ENCODE measurements at places on chromosomes 6 and 20.

DNA sequence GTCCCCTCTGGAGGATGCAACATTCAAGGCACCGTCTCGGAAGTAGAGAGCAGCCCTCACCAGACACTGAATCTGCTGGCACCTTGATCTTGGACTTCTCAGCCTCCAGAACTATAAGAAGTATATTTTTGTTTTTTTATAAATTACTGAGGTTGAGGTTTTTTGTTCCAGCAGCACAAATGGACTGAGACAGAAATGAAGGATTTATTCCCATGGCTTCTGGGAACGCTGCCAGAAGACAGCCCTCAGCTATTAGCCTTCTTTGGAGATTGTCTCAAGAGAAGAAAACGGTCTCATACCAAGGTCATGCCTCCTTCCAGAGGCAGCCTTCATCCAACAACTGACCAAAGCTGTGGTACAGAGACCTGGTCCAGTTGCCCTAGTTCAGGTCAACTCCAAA, 85.4 kb downstream of the CHMP4B start:
- no peak for DNase-seq

DNA sequence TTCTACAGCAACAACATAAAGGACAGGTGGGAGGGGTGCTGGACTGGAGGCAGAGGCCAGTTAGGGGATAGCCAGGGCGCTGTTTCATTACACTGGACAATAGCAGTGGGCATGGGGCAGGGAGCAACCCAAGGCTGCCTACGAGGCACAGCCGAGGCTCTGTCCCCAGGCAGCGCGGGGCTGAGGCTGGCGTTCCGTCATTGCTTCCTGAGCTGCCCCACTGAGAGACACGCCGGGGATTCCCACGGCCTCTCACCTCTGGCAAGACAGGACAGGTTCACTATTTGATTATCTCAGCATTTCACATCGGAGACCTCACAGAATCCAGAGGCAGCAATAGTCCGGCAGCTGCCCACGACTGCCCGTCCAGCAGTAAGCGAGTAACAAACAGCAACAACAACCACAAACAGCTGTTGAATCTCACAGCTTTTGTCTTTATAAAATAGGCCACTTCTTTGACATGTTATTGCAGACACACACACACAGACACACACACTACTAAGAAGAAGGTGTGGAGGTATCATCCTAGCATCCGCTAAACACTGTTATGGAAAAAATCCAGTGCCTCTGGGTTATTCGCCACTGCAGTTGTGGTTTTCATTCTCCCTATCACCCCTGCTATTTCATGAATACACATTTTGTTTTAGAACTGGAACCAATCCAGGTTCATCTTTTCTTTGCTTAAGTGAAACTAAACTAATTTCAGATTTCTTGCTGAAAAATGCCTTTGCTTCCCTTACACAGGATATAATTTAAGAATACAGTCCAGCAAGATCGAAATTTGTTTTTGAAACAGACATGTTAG, 19.5 kb downstream of the KIF25 start:
- no peak for DNase-seq

- no peak for DNase-seq
These were observed 53.4 kb downstream of the TRAF3IP2 start for GRCh38 chr6:111552241-111552744.

- no peak for DNase-seq
These were observed 222.6 kb upstream of the TAB2 start for GRCh38 chr6:149094934-149095351.

- no peak for DNase-seq
These were observed 2.9 kb upstream of the ZBTB46 start for GRCh38 chr20:63833776-63834490.

GRCh38 chr6:84575264-84575663, 189.1 kb downstream of the TBX18 start:
- DNase-seq: no peak

Measured in stimulated activated naive CD8-positive, alpha-beta T cell treated with anti-CD3 and anti-CD28 coated beads, Interleukin-15, Interleukin-2, amounts not matched to agents 100 U/mL and 50 U/mL, for 24 hours (primary cell).